Renal pelvis (tissue), 12 donors: ENCODE measurements at places on chromosomes 11 and 22. TPM values are rescaled to one million over a fixed set of nuclear protein-coding genes. Genes with fewer than 3 reads are reported as not detected.

TYR gene
- 0.09 TPM for polyA plus RNA-seq

C11orf87 gene
- polyA plus RNA-seq, result 0.07 TPM

OOSP4A gene
- not detected for polyA plus RNA-seq

MUC6 gene
- polyA plus RNA-seq, result 25.6 TPM

TTLL1 gene
- polyA plus RNA-seq, result 17.7 TPM

TRIOBP gene
- polyA plus RNA-seq, result 85.7 TPM

LPXN gene
- polyA plus RNA-seq, result 8.0 TPM

TUBA8 gene
- polyA plus RNA-seq, result 3.8 TPM

GVQW3 gene
- 8.6 TPM for polyA plus RNA-seq

NXPE4 gene
- polyA plus RNA-seq, result not detected
